ENCODE measurements at places on chromosomes 12 and 14.
A peak's percentile ranks its signal among the peaks of the same experiment; 100 is the strongest.

DNA sequence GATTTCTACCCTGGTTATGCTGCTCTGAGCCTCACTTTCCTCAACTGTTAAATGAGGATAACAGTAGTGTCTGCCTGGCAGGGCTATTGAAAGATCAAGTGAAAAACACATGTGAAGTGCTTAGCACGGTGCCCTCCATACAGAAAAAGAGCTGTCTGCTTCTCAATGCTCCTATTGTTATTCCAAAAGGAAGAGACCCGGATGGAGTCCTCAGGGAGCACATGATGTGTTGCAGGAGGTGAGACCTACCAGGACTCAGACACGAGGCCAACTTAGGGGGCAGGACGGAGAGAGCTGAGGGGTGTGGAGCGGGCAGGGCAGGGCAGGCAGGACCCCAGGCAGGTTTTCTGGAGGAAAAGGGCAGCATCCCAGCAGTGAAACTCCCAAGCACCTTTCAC, 8.9 kb downstream of the FAIM2 start:
- DNase-seq = no peak

DNA sequence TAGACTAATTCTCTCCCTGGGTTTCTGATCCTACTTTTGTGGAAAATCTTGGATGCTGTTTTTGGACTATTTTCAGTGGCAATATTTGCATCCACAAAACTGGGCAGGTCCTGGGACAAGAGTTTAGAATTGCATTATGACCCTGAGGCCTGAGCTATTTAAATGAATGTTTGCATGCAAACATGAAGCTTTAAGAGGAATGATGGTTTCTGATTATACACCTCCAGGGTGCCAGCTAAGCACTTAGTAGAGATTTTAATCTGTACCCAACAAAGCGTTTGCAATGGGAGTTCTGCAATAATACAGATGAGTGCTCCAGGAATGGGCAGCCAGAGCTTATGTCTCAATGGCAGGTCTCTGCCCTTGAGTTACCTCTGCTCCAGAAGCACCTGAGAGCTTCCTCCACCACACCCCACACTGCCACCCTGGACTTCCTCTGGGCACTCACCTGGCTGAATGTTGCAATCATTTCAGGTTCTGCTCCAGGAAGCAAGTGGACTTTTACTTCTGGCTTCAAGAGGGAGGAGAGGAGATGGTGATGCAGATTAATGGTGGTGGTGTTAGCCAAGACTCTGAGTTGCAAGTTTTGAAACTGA, 6.0 kb upstream of the SPTLC2 start:
- DNase-seq = no peak

DNA sequence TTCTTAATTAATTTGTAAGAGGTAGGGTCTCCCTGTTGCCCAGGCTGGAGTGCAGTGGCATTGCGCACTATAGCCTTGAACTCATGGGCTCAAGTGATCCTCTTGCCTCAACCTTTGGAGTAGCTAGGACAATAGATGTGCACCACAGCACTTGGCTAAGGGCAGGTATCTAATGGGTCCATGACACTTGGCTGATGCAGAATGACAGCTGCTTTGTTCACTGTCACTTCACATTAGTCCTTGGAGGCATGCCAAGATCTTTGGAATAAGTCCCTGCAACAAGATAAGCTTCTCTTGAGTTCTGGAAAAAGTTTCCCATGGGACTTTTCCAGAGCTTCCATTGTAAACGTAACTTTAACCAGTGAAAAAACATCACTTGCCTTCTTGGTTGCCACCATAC, 23.4 kb downstream of the COQ6 start:
- no peak for DNase-seq

DNA sequence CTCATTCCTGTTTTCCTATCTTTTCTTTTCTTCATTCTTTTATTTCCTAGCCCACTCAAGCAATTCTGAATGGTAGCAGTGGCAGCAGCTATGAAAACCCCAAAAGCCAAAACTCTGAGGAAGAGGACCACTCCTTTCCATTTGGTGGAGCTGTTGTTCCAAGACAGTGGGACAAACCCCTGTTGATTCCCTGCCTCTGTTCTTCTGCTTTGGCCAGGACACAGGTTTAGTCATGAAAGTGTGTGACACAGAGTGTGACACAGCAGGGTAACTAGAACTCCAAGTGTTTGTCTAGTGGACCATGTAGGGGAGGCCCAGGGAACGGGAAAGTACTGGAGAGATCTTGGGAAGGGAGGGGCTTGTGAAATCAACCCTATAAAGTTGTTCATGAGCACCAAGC, 71.1 kb downstream of the PTCSC3 start:
- no peak for DNase-seq

DNA sequence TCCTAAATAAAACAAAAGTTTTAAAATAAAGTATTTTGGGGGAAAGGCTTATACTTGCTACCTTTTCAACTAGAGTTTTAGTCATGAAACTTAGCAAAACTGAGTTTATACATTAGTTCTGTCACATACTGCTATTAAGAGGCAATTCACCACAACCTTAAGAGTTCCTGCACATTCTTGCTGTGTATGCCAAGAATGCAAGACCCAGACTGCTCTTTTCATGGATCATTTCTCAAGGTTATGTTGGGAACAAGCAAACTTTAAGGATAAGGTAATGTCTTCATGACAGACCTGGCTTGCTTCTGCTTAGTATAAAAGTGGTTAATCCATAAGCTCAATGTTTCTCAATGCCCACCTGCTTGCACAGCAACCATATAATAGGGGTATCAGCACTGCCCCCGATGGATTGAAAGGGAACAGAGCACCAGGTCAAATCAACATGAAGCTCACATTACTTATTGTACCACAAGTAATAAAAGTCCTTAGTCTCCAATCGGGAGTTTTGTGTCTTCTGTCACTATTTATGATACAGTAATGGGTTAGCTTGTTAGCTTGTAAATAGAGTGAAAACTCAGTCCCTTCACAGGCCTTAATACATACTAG, 67.6 kb downstream of the KIF21A start:
- no peak for DNase-seq

DNA sequence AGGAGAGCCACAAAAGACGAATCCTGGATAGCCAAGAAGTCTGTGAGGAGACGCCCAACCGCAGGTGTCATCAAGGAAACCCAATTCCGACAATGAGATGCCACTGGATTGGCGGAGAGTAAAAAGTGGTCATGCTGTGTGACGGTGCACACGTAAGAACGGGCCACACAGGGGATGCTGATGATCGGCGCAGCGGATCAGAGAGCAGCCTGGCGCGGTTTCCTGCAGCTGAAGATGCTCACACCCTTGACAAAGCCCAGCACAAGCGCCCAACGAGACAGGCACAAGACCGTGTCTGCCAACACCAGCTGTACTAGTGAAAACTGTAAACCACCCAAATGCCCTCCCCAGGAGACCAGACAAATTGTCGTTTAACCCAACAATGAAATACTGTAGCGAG, 55.8 kb downstream of the CCDC85C start:
- no peak for DNase-seq

DNA sequence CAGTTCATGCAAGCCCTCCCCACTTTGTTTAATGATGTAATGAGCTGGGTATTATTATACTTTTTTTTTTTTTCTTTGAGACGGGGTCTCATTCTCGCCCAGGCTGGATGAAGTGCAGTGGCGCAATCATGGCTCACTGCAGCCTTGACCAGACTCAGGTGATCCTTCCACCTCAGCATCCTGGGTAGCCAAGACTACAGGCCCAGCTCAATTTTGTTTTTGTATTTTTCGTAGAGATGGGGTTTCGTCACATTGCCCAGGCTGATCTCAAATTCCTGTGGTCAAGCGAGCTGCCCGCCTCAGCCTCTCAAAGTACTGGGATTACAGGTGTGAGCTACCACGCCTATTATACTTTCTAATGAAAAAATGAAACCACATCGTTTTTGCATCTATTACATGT, 4.5 kb upstream of the DCAF11 start:
- DNase-seq = no peak

- DNase-seq = no peak
These were observed 628.9 kb upstream of the TBX3 start for GRCh38 chr12:115312901-115313300.

DNA sequence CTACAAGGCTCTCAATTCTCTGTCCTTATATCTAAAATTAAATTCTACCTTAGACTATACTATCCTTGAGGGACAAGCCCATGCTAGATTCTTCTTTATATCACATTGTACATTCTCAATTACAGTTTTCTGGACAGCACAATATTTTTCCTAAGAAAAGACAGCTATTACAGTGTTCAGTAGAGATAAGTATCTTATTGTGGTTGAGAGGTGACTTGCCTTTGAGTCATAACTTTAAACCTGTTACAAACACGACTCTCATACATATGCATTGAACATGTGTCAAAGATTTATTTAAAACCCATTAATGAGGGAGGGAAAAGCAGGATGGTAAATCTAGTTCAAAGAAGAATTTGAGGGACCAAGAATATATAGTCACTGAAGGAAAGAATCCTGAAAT, 61.1 kb downstream of the TPH2 start:
- DNase-seq = no peak

DNA sequence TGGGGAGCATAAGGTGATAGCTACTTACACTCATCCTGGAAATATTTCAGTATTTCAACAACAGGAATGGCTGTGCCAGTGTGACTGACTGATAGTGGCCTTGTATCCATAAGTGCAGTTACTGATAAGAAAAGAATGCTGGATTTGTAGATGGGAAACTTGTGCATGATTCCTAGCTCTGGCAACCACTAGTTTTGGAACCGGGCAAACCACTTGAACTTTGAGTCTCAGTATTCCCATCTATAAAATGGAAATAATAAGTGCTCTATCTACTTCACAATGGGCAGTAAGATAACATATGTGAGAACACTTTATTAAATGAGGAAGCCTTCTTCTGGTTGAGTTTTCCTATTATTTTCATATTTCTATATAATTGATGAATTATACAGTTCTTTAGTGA, 77.2 kb downstream of the TPH2 start:
- no peak for DNase-seq

- no peak for DNase-seq
These were observed 1045.9 kb downstream of the VRK1 start for GRCh38 chr14:97843066-97843465.

GRCh38 chr12:26177283-26177682, 18.1 kb upstream of the SSPN start:
- DNase-seq = no peak

DNA sequence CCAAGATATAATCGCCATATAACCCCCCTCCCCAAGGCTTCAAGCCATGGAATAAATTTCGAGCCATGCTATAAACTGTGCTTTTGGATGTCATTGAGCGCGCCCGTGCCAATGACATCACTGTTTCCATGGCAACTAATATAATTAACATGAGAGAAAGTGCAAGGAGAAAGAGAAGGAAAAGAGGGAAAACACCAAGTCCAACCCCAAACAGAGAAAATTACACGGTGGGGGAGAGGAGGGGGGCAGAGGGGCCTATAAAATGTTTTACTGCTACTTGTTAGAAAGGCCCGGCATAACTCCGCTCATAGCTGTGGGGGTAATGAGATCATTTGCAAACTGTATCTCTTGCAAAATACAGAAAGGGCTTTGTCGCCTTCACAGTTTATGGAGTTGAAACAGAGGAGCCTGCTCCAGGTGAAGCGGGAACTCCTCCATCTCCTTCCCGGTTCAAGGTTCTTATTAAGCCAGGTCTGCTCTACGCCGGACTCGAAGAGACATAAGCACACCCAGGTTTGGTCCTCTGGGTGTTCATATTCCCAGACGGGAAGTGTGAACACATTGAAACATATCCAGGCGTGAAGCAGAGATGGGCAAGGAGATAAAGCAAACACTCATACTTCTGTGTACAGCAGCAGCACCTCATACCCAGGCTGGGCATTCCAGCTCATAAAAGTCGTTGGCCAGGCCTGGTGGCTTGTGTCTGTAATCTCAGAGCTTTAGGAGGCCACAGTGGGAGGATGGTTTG, 99.1 kb upstream of the MAP1LC3B2 start:
- DNase-seq = no peak

DNA sequence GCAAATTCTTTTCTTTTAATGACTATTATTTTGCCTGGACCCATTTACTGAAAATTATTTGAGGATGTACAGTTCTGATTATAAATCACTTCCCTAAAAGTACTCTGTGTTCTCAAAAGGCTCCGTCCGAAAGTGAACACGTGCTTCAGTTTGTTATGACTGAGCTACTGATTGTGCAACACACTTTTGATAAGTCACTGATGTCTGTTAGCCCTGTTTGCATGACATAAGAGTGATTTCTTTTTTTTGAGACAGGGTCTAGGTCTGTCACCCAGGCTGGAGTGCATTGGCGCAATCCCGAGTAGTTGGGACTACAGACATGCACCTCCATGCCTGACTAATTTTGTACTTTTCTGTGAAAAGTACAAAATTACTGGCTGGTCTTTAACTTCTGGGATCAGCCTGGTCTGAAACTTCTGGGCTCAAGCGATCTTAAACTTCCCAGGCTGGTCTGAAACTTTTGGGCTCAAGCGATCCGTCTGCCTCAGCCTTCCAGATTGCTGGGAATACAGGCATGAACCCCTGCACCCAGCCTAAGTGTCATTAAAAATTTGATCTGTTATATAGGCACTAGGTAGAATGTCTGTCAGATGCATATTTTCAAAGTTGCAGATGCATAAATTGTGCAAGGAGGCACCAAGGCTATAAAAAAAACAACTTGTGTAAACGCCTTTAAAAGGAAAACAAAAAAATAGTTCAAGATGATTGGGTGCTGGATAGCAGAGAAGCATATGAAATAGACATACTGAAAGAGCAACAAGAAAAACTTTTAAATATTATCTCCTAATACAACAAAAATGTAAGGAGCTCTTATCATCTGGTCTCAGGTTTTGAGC, 111.5 kb downstream of the SRGAP1 start:
- DNase-seq = no peak

DNA sequence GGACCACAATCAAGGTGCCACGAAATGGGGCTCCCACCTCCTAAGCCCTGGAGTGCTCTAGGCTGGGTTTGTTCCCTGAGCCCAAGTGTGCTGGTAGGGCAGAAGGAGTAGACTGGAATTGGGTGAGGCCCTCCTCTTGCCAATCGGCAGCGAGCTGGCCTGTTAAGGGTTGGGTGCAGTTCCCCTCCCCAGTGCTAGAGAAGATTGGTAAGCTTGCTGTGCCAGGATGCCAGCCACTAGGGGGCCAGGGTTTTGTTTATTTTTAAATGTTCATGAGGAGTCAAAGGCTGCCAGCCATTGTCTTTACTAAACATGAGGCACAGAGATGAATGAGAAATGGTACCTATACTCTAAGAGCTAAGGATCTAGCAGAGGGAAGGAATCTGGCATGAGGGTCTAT, 79.7 kb downstream of the SPTB start:
- no peak for DNase-seq

- DNase-seq = peak; percentile 92
These were observed at the start of gene RNU6-8 for GRCh38 chr14:32202998-32203882. RNU6-8 (minus strand) TSS chr14:32203269.

DNA sequence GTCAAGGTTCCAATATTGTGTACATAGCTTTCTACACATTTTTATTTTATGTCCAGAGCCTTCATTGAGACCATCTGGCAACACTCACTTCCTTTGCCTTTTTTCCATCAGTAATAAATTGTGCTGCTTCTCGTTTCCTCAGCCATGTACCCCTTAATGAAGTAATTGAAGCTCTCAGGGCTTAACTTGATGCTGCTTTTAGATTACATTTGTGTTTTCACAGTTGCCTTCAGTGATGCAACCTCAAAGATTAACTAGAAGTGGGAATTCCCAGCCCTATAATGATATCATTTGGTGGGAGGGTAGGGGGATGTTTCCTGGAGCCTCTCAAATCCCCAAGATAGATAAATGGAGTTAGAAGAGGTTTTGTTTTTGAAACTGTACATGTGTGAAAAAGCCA, 80.2 kb upstream of the KRR1 start:
- DNase-seq = no peak
